Frontal cortex (tissue), 4 donors: ENCODE measurements at places on chromosomes 5 and 9. TPM values are rescaled to one million over a fixed set of nuclear protein-coding genes. Genes with fewer than 3 reads are reported as not detected.
A peak's percentile ranks its signal among the peaks of the same experiment; 100 is the strongest.

DNA sequence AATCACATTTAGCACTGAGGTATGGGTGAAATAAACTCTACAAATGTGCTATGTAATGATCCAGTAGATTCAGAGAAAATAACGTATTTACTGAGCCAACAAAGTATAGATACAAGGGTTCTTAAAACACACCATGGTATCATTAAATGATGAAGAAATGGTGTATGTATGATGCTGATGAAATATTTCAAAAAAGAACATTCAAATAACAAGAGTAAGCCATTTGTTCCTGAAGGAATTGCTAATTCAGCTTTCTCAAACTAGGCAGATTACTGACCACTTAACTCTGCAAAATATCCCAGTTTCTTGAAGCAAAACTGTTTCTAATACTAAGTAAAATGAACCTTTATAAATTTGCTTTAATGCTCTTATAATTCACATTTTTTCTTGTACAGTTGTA lies 97.6 kb upstream of the IFNE start:
- DNase-seq: no peak

The ZNF474 gene
- total RNA-seq: 1.6 TPM

The SPINK4 gene
- not detected for total RNA-seq

GRCh38 chr9:97809666-97810344 lies 43.2 kb upstream of the FOXE1 start:
- DNase-seq: no peak

- DNase-seq: no peak
These were observed 14.3 kb downstream of the CD180 start for GRCh38 chr5:67182301-67182790.

DNA sequence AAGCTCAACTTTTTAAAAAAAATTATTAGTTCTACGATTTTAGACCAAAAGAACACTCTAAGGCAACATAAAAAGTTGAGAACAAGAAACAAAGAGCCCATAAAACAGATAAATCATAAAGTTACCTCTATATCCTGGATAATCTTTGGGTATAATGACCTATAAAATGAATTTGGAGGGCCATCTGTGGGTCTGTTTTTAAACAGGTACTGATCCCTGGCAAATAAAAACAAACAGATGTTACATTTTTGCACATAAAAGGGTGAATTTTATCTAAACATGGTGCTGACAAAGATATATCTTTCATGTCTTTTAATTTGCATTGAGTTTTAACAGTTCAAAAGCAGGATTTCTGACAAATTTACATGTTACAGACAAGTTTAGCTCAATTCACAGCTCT lies 107.6 kb downstream of the FBXW11 start:
- DNase-seq: no peak

- DNase-seq: no peak
These were observed 555.2 kb upstream of the GRAMD2B start for GRCh38 chr5:125868036-125868435.

DNA sequence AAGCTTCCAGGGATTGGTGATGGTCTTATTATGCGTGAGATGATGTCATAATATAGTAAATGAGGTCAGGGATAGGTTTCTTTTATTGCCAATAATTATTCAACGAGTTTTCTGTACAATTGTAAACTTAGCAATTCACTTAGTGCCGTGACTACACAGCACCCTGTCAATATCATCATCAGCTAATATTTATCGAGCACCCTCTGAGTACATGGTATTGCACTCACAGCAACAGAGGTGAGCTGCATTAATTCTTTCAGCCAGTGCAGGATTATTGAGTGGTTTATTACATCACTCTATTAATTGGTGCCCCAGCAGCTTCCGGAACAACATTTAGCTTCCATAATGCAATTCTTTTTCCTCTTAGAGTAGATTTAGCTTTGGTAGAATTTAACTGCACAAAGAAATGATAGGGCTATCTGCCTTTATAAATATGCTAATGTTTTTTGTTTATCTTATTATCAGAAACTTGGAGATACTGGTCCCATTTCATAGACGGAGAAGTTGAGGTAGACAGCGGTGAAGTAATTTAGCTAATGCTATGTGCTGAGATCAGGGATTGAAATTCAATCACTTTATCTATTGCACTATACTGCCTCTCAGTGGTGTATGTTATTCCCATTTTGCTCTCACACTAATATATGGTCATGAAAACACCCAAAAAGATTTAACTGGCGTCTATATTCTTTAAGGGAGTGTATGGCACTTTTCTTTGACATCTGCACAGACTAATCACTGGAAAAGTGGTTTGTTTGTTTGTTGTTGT lies 726.1 kb upstream of the WWC1 start:
- DNase-seq: no peak

DNA sequence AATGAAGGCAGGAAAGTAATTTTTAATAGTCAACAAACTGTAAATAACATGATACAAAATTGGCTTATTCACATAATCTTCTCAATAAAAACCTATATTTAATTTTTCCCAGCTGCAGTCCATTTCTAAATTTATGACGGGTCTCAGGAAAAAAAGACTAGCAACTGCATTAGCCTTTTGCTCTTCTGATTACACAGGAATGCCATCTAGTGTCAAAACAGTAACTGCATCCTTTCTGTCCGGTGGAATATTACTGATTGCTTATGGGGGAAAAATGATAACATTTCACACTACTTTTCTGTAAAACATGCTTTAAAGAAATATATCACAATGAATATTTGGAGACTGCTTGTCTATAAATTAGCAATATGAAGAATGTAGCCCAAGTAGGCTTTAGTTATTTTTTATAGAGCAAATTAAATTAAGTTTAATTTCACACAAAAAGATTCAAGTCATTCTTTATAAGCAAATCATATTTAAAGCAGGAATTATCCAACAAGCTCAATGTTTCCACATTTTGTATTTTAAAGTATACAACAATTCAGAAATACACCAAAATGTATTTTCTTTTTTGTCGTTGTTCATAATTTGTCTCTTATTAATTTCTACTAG lies 534.7 kb downstream of the CDH10 start:
- peak; percentile 18 for DNase-seq

- DNase-seq: no peak
These were observed 150.8 kb downstream of the MEF2C start for GRCh38 chr5:88732181-88732633.

DNA sequence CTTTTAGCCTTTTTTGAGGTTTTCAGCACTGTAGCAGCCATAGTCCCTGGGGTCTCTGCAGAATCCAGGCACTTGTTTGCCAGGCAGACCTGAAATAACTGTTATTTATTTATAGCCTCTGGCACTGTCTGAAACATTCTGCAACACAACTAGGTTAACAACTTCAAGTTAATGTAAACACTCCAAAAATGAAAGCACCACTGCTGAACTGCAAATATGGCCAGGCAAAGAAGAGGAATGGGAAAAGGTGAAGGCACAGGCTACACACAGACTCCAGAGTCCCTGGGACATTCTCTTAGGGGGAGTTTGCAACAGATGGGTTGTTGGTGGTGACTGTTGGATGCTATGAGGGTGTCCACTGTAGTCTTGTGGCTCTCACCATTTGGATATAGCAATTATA lies 369.0 kb downstream of the MAT2B start:
- DNase-seq: no peak

DNA sequence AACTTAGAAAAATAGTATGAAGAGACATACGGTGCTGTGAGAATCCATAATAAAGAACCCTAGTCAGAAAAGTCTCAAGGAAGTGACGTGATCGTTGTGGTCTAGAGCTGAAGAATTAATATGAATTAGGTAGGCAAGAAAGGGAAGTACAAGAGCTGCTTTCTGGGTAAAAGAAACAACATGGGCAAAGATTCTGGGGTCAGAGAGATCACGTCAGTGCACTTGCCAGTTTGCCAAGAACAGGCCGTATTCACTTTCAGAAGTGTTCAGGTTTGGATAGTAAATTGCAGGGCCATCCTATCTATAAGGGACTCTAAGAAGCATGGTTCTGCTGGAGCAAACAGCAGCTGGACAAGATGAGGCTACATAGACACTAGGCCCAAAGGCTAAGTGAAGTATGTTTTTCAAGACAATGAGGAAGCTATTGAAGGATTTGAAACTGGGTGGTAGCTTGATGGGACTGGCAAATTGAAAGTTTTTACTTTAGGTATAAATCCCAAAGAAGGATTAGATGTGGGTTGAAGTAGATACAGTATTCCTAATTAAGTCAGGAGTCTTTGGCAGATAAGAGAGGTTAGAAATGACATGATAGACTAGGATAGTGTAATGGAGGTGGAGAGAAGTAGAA lies 4.8 kb upstream of the CHD1 start:
- DNase-seq: no peak

GRCh38 chr5:142586552-142586951 lies 99.3 kb downstream of the FGF1 start:
- no peak for DNase-seq

GRCh38 chr9:13163946-13164345 lies 115.5 kb downstream of the MPDZ start:
- DNase-seq: no peak

DNA sequence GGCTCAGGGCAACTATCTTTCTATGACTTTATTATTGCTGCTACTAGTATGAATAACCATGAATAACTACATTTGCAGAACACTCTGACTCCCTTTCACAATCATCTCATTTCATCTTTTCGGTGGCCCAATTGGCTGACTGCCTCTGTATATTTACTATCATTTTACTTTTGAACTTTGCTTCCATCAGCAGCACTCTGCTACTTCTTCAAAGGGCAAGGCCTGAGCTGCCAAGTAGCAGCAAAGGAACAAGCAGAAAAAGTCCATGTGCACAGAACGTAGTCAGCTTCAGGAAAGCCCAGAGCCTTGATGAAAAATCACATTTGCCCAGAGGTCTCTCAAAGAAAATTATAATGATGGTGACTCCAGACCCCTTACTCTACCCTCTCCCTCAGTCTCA lies 214.5 kb upstream of the PUM3 start:
- DNase-seq: no peak

DNA sequence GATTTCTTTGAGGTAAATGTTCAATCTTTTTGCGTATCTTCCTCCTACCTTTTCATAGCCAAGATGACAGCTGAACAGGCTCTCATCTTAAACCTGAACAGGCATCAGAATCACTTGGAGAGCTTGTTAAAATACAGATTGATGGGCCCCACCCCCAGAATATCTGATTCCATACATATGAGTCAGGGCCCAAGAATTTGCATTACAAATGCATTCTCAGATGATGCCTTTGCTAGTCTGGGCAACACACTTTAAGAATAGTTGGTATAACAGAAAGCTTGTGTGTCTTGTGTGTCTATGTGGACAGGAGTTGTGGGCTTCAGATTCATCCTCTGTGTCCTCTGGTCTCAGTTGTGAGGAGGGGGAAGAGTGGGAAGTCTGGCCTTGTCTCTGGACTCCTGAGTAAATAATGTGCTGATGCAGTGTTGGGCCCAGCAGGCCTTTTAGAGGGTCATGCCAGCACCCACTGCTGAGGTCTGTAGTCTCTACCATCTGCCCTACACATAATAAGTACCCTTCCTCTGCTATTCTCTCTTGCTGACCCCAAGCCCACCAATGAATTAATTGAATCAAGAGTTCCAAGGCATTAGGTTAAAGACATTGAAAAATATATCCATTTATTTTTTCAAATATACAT lies 43.1 kb downstream of the PTCD2 start:
- no peak for DNase-seq

GRCh38 chr5:53779541-53779981 lies 219.1 kb downstream of the NDUFS4 start:
- no peak for DNase-seq
